ENCODE measurements at places on chromosomes 5 and 9.

GRCh38 chr5:95973793-95974325, 12.2 kb upstream of the ELL2 start:
- DNase-seq, result no peak

- DNase-seq, result no peak
Observed at GRCh38 chr9:18106006-18106560, 367.9 kb upstream of the ADAMTSL1 start.

- no peak for DNase-seq
Observed at GRCh38 chr5:93320920-93321445, 260.0 kb downstream of the NR2F1-AS1 start.

DNA sequence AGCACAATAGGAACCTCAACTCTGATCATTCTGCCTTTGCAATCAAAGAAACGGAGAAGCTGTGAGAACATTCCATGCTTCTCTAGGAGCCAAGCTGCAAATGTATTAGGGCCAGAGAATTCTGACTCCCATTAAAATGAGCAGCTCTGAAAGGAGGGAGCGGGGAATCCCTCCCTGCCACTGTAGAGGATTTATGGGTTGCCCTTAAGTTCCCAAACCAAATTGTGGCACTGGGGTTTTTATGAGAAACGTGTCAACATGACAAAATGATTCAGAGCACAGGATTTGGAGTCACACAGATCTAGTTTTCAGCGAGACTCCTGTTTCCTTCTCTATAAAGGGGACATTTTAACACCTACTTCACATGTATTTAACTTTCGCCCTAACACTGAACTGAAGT, 1.8 kb downstream of the IL6ST start:
- no peak for DNase-seq

GRCh38 chr9:73579823-73580222, 428.2 kb downstream of the ANXA1 start:
- DNase-seq, result no peak

DNA sequence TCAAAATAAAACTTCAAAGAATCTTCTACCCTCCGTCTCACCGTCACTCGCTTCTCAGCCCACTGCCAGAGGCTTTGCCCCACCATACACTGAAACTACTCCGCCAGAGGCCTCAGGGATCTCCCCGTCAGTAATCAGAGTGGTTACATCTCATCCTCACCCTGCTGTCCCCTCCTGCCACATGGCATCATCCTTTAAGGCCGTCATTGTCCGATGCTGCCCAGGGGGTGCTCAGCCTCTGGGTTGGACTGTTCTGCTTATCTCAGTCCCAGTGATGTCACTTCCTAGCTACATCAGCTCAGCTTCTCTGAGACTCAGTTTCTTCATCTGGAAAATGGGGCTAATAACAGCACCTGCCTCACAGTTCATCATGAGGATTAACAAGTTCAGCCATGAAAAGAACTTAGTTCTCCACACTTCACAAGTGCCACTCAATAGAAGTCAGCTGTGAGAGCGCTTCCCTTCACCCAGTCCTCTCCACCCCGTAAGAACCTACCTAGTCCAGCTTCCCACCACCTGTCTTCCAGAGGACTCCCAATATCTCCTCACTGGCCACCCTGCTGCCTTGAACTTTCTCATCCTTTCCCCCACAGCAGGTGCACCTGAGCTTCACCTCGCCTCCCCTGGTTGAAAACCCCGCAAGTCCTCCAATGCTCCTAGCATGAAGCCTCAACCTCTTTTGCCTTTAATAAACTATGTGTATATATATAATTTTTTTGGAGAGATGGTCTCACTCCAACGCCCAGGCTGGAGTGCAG, 2.8 kb upstream of the IL3 start:
- no peak for DNase-seq

GRCh38 chr5:41869151-41869723, 988 bp downstream of the OXCT1 start:
- DNase-seq, result no peak

DNA sequence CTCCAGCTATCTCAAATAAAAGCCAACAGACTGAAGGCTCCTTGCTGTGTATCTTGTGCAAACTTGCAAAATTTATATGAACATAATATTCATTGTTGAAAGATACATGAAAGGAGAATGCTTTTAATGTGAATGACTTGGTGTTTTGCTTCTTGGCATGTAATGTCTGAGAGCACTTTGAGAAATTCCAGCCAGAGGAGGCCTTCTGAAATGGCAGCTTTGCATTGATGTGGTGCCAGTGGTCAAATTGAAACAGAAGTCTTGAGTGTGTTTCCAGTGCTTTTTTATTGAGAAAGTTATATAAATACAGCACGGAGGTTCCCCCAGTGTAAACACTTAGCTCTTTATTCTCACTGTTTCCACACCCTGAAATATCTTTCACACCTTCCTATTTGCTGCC, 182.1 kb downstream of the ADCY2 start:
- no peak for DNase-seq

- DNase-seq, result peak; percentile 50
Observed at GRCh38 chr5:6448622-6449464, at the start of gene UBE2QL1. Gene UBE2QL1, plus strand, starts transcription at chr5:6448859. Its CDS starts 35 bp downstream, at chr5:6448894.

DNA sequence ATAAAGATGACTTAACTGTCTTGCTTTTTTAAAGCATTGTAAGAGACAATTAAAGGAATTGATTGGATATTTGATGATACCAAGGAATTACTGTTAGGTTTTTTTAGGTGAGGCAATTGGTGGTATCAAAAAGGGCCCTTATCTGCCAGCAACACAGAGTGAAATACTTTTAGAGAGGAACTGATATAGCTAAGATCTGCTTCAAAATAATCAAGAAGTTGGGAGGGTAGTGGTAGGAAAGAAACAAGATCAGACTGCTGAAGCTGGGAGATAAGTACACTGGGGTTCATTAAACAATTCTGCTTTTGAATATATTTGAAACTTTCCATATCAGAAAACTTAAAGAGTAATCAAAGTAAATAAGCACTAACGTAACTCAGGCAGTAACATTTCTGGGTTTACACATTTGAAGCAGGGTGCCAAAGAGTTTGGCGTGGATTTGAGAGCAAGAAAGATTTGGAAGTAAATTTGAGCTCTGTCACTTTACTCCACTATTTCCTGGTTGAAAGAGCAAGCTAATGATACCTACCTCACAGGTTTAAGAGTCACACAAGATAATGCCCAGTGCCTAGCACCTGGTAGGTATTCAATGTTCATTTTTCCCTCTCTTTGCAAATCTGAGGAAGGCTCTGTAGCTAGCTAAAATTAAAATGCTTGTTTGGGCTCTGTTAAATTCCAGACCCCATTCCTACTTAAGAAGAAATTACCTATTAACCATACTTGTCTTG, 6.9 kb downstream of the ERMP1 start:
- DNase-seq, result no peak

DNA sequence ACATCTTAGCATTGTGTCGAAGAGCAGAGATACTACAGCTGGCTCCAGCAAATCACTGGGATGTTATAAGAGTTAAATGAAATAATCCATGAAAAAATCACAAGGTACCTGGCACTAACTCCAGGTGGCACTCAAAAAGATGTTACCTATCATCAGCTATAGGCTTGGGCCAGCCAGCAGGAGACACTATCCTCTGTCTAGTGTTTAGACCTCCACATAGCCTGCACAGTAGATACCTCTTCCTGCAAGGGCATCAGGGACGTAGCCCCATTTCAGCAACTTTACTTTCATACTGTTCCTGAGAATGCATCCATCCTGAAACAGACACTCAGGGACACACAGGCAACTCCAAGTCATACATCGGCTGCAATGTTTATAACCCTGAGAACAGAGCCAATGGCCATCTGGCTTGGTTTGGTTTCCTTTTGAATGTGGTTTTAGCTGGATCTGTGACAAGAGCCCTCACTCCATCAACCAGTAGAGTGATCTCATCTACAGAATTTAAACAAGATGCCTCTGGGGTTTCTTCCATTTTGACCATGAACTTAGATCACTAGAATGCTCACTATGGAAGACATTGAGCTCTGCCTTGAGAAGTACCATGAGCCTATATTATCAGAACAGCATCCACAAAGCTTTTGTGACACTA, 69.9 kb downstream of the TLE1 start:
- no peak for DNase-seq

DNA sequence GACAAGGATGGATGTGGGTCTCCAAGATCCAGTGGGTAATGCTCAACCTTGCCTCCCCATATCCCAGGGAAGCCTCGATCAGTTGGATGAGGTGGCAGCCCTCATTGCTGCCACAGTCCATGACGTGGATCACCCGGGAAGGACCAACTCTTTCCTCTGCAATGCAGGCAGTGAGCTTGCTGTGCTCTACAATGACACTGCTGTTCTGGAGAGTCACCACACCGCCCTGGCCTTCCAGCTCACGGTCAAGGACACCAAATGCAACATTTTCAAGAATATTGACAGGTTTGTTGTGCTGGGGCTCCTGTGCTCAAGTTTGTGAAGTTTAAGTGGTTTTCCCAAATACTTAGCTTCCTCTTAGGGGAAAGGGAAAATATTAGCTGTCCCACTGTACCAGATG, 74.0 kb downstream of the WDR41 start:
- DNase-seq, result no peak

- no peak for DNase-seq
Observed at GRCh38 chr5:140631831-140632365, 1.1 kb downstream of the CD14 start.

DNA sequence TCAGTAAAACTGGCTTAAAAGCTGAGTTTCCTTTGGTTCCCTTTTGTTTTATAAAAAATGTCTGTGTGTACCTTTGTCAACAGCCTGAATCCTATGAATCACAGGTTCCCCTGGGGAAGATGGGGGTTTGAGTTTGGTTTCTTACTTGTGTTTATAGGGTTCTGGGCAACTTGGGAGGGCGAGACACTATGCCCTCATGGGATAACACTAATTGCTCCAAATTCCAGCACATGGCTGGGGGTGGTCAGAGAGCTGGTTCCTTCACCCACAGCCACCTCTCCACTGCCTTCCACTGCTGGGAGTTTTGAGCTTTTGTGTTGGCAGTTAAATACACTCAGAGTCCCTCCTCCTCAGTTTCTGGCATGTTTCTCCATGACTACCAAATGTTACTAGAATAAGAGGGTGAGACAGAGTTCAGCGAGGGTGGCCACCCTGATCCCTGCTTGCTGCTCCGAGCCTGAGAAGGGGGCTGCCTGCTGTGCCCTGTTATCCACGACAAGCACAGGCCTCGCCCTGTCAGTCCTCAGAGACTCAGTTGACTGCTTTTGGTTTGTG, 83.0 kb upstream of the EPB41L4B start:
- no peak for DNase-seq

DNA sequence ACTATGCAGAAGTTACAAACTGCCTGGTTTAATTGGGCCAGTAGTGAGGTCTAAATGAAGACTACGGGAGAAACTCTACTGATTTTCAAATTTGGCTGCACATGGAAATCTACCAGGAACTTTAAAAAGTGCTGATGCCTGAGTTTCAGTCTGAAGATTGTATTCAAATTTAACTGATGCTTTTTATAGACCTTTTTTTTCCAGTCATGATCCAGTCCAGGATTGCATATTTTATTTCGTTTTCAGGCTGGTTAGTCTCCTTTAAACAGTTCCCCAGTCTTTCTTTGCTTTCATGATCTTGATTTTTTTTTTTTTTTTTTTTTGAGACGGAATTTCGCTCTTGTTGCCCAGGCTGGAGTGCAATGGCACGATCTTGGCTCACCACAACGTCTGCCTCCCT, 23.7 kb upstream of the SPZ1 start:
- no peak for DNase-seq

- DNase-seq, result no peak
Observed at GRCh38 chr9:91160599-91161464, 200.9 kb downstream of the AUH start.

DNA sequence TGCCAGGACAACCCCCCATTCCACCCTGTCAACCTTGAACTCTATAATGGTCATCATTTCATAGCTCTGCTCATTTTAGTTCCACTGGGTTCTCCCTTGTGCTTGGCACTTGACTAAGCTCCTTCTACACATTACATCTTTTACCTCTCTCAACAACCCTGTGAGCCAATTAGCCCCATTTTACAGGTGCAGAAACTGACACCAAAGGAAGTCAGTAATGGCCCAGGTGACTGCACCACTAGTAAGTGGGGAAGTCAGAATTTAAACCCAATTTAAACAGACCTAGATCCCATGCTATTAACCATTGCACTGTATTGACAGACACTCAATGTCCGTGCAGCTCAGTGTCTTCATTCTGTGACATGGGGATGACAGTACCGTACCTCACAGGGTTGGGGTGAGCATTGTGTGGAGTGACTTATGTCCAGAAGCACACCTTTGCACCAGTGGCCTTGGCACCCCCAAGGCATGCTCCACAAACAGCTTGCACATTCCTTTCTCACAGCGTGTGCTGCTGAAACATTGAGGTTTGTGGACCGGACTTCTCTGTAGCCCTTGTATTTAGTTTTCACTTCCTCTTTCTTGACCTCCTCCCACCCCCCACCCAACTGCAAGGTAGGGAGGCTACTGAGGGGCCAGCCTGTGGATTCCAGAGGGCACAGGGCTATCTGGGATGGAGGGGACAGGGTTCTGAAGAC, 23.1 kb downstream of the IRF1 start:
- no peak for DNase-seq

DNA sequence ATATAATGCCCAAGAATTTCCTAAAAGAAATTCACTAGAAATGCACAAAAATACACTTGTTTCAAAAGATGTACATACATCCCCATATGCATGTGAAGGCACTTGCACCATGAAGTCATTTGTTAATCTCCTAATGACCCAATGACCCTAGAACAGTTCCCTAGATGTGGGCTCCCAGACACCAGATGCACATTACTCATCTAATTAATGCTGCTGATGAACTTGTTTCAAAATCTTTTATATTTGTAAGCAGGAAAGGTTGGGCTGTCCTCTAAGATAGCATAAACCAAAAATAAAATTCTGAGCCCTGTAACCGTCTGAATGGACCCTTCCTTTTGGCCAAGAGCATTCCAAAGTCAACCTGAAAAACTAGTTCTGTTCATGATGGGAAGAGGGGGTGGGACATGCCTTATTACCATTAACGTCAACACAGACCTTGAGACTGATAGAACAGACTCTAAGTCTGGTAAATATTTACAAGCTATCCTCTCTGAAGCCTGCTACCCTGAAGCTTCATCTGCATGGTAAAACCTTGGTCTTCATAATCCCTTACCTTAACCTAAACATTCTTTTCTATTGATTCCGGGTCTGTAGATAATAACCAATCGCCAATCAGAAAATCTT, 91.0 kb upstream of the DAPK1 start:
- no peak for DNase-seq

- DNase-seq, result no peak
Observed at GRCh38 chr9:74644023-74644422, 146.9 kb downstream of the RORB start.

- no peak for DNase-seq
Observed at GRCh38 chr5:125882061-125882460, 541.1 kb upstream of the GRAMD2B start.

DNA sequence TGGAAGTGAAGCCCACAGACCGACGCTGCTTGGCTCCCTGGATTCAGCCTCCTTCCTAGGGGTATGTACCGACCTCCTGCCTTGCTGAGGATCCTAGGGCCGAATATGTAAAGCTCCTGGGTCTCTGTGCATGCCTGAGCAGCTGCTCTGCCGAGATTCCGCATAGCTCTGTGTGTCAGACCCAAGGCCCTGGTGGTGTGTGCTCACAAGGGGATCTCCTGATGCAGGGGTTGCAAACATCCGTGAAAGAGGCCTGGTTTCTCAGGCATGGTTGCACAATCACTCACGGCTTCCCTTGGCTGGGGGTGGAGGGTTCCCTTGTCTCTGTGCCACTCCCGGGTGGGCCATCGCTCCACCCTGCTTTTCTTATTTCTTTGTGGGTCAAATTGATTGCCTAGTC, 19.9 kb upstream of the SVEP1 start:
- DNase-seq, result no peak

Measured in HuH-7.5 (cell line).